Central memory CD4-positive, alpha-beta T cell (primary cell): ENCODE measurements at places on chromosomes 3 and 15.

DNA sequence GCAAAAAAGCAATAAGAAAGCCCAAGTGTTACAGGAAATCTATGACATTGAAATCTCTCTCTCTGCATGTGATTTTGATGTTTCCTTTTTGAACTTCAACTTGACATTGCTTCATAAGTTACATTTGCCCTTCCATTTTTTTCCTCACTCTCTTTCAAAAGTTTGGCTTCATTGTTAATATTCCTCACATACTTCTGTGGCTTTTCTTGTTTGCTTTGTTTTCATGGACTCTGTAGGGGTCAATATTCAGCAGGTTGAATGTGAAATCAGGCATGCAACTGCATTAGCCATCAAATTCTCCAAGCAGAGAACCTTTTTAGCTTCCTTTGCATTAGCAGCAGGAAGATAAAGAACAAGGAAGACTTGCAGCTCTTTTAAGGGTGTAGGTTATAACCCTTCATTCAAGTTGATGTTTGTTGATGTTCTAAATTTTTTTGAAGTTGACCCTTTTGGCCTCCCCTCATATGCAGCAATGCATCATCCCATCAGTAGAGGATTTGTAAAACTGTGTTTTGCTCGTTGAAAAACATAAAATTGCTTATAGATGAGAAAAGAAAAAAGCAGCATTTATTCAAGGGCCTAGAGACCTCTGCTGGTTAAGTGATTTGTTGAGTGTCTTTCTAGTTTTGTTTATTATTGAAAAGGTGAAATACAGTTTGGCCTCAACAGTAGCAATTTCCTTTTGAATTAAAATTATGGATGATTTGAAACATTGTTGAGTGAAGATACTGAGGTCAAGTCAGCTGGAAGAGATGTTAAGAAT, 211.4 kb downstream of the IL5RA start:
- no peak for DNase-seq

- no peak for DNase-seq
Measured at GRCh38 chr15:77572186-77572585, 60.5 kb downstream of the LINGO1 start.

GRCh38 chr3:72393455-72393854, 454.8 kb downstream of the SHQ1 start:
- DNase-seq: no peak

- no peak for DNase-seq
Measured at GRCh38 chr3:71874618-71875017, 89.7 kb upstream of the PROK2 start.

DNA sequence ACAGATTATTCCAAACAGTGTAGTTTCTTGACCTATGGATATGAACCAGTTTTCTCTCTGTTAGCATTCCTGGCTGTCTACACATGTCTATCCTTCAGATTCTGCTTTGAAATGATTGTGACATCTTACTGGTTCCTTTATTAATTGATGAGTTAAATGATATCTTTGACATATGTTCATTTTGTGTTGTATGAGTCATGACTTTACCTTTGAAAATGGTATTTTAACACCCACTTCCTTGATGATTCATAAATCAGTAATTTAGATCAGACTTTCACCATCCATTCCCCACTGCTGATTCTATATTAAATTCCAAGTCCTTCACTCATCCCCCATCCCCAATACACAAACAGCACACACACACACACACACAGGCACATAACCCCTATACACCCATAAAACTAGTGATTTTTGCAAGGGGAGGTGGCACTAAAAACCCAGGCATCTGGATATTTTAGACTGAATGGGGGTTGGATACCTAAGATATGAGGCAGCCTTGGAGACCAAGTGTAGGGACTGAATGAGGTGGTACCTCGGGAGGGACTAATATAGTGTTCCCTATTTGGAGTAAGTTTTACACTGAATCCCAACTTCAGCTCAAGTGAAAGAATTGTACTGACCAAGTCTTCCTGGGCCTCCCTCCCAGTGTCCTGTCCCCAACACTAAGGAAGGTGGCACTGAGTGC, 9.7 kb downstream of the CCK start:
- no peak for DNase-seq

GRCh38 chr3:63874769-63875168, 11.1 kb downstream of the ATXN7 start:
- no peak for DNase-seq

DNA sequence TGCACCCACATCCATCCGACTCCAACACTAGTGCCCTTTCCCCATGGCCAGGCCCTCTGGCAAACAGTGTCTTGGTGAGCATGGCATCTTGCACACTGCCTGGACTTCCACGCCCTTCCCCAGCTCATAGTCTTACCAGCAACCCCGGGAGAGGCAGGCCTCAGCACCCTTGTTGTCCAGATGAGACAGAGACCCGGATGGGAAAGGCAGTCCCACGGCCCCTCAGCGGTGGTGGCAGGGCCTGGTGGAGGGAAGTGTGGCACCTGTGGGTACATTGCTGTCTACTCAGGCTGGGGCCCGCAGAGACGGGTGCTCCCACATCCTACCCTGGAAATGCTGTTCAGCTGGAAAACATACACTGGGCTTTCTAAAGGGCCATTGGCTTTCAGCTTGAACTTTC, 28.4 kb downstream of the HDAC11 start:
- no peak for DNase-seq

GRCh38 chr15:69119683-69120395, 40.6 kb upstream of the GLCE start:
- DNase-seq: no peak

GRCh38 chr3:128483657-128484403, 9.2 kb downstream of the GATA2 start:
- DNase-seq: no peak

DNA sequence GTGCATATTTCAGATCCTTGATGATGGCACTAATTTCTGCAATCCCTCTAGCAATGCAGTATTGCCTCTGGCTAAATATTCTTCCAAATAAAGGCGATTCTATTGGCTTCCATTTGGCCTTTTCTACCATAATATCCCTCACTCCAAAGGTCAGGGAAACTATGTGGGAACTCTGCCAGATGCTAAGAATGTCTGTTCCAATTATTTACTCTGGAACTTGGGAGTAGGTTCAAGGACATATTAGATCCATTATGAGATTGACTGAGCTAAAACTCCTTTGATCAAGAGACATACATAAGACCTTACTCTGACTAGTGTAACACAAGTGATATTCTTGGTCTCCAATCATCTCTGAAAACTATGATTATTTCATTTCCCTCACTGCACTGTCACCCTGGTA, 674.5 kb upstream of the NECTIN3 start:
- DNase-seq: no peak

DNA sequence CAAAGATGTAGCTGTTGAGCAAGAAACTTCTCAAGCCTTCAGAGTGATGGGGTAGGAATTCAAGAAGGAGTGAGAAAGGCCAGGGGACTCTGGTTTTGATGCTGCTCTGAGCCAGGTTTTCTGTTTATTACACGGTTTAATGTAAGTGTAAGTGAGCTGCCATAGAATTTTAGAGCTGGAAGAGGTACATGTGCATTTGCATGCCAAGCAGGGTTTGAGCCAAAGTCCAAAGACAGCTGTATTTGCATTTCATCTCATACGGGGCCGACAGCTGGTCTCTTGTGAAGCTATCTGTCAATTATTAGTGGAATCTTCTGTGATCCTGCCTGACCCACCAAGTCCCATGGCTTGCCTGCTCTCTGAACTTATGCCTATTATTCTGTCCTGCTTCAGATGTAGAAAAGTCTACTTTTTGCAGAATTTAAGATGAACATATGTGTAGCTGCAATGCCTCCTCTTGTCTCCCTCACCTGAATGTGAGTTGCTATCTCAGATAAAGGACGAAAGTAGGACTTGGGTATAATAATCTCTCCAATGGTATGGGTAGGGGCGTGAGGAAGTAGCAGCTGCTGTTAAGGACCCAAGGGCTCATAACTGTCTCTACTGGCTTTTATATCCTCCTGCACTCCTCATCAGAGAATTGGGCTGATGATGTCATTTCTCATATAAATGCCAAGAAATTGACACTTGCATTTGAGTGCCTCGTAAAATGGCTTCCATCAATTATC, 160.0 kb downstream of the SQOR start:
- DNase-seq: no peak
